ENCODE measurements at places on chromosomes 12 and 14.

DNA sequence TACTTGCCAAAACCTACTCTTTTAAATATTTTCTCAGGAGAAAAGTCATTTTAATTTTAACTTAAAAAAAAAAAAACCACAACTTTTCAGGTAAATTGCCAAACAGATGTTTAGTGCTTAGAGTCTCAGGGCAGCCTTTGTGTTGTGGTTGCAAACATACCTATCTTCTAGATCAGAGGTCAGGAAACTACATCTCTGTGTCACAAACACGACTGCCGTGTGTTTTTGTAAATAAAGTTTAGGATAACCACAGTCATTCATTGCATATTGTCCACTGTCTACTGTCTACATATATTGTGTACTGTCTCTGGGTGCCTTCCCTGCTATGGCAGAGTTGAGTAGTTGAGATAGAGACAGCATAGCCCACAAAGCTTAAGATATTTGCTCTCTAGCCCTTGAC, 48.9 kb downstream of the DYRK2 start:
- DNase-seq = no peak

DNA sequence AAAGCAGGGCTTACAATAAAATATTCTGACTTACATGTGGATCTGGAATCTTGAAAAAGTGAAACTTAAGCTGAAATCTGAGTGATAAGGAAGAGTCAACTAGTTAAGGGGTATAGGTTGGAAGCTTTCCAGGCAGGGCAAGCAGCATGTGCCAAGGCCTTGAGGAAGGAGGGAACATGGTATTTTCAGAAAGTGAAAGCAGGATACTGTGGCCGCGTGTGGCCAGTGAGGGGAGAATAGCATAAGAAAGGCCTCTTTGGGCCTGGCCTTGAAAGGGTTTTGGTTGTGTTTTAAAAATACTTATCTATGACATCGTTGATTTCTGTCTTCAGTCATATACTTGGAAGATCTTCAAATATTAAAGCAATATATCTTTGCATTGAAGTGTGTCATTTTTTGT, 213.4 kb downstream of the AKAP6 start:
- DNase-seq = no peak

GRCh38 chr14:47660158-47660557, 15.2 kb downstream of the MDGA2 start:
- DNase-seq = no peak

DNA sequence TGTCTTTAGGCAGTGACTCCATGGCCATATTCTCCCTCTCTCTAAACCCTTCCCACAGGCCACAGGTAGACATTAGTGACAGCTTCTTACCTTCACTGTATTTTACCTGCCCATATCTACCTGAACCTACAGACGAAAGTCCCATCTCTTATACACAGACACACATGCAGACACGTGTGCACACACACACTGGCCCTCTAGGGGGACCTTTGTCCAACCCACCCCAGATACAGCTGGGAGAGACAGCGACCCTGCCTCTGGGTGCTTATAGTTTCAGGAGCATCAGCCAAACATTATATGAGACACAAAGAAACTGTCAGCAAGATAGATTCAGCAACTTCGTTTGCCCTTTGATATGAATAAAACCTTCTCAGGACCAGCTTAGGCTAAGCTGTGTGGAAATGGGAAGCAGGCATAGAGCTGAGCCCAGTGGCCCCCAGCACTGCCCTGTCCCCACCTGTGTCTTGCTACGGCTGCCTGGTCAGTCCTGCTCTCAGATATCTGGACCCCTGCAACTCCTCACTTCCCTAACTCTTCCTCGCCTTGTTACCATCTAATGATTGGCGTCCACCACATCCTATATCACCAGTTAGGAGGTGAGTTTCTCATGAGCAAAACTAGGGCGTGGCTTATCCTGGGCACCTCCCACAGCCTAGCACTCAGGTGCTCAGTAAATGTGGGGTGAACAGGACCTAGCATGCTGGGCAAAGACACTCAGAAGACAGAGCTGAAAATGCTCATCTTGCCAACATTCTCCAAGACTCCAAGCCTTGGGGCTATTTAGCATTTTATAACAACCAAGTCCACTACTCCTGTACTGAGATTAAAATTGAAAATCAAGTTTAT, 12.0 kb upstream of the CD9 start:
- no peak for DNase-seq

DNA sequence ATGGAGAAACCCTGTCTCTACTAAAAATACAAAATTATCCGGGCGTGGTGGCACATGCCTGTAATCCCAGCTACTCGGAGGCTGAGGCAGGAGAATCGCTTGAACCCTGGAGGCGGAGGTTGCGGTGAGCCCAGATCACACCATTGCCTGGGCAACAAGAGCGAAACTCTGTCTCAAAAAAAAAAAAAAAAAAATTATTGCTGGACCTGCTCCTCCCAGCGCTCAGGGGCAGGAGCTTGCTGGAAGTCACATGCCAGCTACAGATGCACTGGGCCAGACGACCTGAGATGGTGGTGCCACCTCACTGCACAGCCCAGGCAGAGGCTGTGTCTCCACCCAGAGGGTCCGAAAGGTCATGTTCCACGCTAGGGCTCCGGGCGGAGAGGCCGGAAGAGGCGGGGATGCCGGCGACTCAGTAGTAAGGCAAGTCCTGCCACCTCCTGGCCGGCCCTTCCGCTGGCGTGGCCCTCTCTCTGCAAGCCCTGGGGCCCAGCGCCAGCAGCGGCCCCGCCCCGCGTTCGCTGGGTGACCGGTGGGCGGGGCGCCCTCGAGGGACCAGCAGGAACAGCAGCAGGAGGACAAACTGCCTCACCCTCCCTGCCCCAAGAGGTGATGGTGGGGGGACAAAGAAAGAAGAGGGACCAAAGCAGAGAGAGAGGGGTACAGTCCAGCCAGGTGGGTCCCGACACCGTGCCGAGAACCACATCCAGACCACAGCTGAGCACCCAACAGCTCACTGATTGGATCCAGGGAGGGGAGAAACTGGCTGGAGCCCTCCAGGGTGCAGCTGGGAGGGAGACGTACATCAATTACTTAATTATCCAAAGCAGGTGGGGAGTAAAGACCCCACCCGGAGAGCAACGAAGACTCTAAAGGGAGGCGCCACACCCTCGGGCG, 3.6 kb upstream of the RHOF start:
- DNase-seq = no peak

DNA sequence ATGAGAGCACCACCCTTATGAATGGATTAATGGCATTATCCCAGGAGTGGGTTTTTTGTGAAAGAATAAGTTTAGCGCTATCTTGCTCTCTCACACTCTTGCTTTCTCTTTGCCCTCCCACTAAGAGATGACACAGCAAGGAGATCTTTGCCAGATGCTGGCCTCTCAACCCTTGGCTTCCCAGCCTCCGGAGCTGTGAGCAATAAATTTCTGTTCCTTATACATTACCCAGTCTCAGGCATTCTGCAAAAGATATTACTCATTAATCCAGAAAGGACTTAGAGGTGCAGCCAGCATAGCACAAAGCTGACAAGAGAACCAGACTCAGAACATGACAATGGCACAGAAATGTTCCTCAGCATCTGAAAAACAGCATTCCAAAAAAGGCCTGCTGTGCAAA, 190.6 kb downstream of the ITPR2 start:
- no peak for DNase-seq

- DNase-seq = no peak
Observed at GRCh38 chr14:73424453-73424852, 33.9 kb downstream of the NUMB start.

DNA sequence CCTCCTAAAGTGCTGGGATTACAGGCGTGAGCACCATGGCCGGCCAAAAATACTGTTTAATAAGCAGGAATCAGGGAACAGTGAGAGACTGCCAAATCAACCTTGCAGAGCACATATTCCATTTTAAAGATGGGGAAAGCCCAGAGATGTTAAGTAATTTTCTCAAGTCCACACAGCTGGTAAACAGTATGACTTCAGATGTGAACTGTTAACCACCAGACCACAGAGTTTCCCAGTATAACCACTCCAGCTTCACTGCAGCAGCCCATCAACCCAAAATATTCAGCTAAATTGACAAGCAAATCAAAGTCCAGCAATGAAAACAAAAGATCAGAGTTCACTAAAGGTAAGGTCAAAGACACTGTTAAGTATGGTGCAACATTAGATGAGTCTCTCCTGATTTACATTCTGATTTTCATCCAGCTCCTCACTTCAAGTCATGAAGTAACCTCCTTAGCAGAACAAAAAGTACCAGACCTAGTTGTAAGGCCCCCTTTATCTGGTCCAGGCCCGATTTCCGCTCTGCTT, 82.1 kb downstream of the TRAFD1 start:
- DNase-seq = no peak

DNA sequence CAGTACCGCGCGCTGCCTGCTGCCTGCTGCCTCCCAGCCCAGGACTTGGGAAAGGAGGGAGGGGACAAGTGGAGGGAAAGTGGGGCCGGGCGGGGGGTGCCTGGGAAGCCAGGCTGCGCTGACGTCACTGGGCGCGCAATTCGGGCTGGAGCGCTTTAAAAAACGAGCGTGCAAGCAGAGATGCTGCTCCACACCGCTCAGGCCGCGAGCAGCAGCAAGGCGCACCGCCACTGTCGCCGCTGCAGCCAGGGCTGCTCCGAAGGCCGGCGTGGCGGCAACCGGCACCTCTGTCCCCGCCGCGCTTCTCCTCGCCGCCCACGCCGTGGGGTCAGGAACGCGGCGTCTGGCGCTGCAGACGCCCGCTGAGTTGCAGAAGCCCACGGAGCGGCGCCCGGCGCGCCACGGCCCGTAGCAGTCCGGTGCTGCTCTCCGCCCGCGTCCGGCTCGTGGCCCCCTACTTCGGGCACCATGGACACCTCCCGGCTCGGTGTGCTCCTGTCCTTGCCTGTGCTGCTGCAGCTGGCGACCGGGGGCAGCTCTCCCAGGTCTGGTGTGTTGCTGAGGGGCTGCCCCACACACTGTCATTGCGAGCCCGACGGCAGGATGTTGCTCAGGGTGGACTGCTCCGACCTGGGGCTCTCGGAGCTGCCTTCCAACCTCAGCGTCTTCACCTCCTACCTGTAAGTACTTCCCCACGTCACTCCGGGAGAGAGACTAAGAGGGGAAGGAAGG, at the start of gene LGR5:
Gene LGR5 (plus strand): TSS at position 186 of the 732 bp plus-strand sequence. CDS start 283 bp downstream, at position 469.
- DNase-seq = no peak

DNA sequence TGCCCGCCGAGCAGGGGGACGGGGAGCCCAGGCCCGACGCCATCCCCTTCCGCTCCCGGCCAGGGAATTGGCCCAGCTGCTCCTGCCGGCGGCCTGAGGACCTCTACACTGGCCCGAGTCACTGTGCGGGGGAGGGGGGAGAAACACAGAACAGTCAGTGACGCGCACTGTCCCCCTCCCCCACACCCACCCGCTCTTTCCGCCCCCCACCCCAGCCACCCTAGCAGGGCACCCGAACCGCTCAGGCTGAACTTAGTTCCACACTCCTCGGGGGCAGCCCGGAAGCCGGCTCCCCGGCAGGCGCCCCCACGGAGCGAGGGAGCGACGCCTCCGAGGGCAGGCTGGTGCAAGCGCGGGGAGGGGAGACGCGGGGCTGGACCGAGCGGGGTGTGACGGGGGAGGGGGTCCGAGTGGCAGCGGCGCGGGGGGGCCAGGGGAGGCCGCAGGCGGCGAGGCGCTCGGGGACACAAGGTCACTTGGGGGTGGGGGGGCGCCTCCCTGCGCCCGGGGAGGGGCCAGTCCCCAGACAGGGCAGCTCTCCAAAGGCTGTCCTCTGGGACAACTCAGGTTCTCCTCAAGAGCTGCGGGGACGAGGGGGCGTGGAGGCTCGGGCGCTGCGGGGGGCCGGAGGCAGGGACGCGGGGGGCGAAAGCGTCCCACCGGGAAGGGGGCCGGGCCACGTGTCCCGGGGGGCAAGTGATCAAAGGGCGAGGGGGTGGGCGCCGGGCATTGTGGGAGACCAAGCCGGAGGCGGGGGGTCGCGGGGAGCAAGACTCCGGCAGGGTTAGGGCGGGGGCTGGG, 648 bp downstream of the CHD4 start:
- no peak for DNase-seq

DNA sequence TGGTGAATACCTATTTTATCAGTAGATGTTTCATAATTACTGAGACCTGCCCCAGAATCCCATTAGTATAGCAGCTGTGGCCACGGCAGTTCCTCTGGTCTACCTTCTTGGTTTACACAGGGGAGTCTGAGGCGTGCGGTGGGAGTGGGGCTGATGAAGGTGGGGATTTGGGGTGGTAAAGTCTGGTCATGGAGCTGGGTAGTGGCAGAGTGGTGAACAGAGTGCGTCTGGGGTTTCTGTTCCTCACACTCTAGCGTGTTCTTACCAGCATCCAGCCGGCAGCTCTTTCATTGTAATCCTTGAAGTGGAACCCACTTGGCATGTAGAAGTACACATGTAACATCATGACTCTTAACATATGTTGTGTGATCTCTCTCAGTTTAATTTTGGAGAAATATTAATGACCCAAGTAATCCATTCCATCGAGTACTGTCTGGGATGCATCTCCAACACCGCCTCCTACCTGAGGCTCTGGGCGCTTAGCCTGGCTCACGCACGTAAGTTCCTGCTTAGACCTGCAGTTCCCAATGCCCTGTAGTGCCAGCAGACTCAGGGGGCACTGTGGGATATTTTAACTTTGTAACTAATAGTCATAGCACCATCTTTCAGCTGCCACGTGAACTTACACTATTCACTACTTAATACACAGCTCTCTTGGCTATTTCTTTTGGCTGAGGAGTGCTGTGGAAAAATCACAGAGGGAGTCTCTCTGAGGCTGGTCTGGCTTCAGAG, 7.9 kb upstream of the DNAH10 start:
- no peak for DNase-seq

DNA sequence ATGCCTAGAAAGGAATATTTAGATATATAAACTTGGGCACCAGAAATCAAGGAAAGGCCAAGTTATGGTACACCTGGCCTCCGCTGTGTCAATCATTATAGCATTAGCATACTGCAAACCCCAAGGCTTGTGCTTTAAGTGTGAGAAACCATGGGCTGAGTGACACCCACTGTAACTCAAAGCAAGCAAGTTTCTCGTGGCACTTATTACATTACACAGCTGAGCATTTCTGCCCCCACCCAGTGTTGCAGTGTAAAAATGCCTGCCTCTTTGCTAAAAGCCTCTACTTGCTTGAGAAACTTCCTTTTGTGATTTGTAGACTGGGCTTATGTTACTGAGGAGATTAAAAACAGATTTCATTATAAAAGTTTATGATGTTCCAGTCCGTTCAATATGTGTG, 122.0 kb downstream of the TGFB3 start:
- DNase-seq = no peak

DNA sequence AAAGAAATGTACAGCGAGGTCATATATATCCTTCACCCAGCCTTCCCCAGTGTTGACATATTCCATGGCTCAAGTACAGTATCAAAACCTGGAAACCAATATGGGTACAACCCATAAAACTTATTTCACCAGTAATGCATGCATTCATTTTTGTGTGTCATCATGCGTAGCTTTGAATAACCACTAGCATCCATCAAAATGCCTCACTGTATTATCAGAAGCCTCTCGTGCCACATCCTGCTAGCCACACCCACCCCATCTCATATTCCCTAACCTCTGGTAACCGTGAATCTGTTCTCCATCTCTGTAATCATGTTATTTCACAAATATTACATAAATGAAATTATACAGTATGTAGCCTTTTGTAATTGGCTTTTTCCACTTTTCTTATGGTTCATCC, 314.3 kb downstream of the RAD51B start:
- no peak for DNase-seq

- DNase-seq = no peak
Observed at GRCh38 chr14:86141966-86142365, 612.0 kb downstream of the FLRT2 start.

GRCh38 chr12:68980476-68981212, 47.7 kb upstream of the CPM start:
- DNase-seq = no peak

GRCh38 chr12:121803861-121804416, at the start of gene SETD1B:
TSS of gene SETD1B (plus strand) at chr12:121804009. CDS start at chr12:121804738, 729 bp downstream.
- DNase-seq = no peak
